Fibroblast of skin of right quadriceps (primary cell): ENCODE measurements at places on chromosomes 16 and 17.

- no peak for DNase-seq
These were observed 1161.5 kb downstream of the CDH11 start for GRCh38 chr16:63960321-63960720.

DNA sequence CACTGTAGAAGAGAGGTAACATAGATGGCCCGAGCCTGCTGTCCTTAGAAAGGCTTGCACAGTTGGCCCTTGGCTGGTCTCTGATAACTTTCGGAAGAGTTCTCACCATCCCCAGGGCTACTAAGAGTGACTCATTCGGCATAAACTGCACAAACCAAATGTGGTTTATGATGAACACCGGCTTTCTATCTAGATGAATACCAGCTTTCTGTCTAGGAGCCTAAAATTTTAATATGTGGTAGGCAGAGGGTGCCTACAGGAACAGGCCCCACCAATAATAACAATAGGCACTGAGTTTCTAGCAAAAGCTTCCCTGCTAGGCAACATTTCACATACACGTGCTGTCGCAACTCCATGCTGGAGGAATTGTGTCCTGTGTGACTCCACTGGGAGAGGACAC is 15.4 kb downstream of the CNOT1 start:
- DNase-seq = peak; percentile 19

- no peak for DNase-seq
These were observed 577 bp upstream of the TRIM72 start for GRCh38 chr16:31213342-31213741.

DNA sequence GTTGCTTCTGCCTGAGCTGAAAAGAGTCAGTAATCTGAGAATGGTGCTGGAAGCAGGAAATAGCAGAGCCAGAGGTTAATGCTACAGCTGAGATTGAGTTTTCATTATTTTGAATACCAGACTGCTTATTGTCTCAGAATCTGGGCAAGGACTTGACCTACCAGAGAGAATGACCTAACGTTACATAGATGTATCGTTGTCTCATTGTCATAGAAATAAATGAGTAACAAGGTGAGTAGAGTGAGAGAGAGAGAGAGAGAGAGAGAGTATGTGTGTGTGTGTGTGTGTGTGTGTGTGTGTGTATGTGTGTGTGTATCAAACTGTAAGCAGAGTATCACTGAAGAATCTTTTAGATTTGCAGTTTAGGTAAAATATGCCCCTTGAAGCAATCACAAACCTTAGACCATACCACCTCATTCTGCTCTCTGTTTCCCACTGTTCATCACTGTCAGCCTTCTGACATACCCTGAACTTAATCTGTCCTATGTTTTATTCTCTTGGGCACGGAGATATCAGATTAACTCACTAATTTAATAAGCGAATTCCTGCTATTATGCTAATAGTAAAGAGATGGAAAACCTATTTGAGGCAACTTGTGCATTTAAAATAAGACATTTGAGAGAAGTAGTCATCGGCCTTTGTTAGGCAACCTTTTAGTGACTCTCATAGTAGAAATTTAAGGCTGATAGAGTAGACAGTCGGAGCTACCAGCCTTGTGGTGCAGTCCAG is 87.8 kb downstream of the CYB561 start:
- peak; percentile 92 for DNase-seq

DNA sequence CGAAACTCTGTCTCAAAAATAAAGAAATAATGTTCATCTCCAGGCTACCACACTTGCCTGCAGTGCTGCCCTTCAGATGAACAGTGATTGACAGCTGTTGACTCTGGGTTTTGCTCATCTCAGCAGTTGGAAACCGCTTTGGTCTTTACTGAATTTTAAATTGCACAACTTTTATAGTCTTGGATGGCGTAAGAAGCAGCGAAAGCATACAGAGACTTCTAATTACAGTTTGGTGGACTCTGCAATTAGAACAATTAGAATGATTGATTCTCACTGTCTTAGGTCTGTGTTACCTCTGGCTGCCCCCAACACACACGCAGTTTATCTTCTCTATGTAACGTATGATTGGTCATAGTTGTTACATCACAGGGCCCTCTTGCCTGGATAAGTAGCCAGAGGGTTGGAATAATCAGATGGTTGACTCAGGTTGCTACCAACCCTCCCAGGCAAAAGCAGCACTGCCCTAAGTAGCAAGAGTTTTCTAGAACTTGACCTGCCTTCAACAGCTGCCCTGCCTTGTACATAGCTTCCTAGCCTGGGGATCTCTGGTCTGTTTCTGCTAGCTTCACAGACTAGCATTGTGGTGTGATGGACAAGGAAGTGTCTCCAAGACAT is 1.9 kb upstream of the NAT9 start:
- DNase-seq = no peak

DNA sequence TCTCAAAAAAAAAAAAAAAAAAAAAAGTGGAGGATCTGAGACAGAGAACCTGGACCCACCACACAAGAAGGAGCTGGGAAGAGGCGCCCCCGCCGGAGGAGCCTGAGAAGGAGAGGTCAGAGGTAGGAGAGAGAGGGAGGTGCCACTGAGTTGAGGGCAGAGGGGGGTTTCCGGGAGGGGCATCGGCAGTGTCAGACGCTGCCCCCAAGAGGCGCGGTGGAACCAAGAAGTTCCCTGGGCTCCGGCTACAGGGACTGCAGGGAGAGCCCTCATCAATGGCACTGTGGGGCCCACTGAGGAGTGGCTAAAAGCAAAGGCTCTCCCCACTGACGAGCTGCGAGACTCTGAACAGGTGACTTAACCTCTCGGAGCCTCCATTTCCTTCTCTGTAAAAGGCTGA is 4.2 kb downstream of the CCDC42 start:
- DNase-seq = no peak

- no peak for DNase-seq
These were observed 681 bp downstream of the USP43 start for GRCh38 chr17:9645851-9646545.

DNA sequence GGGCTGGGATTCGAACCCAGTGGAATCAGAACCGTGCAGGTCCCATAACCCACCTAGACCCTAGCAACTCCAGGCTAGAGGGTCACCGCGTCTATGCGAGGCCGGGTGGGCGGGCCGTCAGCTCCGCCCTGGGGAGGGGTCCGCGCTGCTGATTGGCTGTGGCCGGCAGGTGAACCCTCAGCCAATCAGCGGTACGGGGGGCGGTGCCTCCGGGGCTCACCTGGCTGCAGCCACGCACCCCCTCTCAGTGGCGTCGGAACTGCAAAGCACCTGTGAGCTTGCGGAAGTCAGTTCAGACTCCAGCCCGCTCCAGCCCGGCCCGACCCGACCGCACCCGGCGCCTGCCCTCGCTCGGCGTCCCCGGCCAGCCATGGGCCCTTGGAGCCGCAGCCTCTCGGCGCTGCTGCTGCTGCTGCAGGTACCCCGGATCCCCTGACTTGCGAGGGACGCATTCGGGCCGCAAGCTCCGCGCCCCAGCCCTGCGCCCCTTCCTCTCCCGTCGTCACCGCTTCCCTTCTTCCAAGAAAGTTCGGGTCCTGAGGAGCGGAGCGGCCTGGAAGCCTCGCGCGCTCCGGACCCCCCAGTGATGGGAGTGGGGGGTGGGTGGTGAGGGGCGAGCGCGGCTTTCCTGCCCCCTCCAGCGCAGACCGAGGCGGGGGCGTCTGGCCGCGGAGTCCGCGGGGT is at the start of gene CDH1:
Gene CDH1 (plus strand): TSS at position 247 of the 684 bp plus-strand sequence. CDS start 124 bp downstream, at position 371.
- no peak for DNase-seq

- DNase-seq = no peak
These were observed 17.4 kb upstream of the TCF25 start for GRCh38 chr16:89855986-89856385.

DNA sequence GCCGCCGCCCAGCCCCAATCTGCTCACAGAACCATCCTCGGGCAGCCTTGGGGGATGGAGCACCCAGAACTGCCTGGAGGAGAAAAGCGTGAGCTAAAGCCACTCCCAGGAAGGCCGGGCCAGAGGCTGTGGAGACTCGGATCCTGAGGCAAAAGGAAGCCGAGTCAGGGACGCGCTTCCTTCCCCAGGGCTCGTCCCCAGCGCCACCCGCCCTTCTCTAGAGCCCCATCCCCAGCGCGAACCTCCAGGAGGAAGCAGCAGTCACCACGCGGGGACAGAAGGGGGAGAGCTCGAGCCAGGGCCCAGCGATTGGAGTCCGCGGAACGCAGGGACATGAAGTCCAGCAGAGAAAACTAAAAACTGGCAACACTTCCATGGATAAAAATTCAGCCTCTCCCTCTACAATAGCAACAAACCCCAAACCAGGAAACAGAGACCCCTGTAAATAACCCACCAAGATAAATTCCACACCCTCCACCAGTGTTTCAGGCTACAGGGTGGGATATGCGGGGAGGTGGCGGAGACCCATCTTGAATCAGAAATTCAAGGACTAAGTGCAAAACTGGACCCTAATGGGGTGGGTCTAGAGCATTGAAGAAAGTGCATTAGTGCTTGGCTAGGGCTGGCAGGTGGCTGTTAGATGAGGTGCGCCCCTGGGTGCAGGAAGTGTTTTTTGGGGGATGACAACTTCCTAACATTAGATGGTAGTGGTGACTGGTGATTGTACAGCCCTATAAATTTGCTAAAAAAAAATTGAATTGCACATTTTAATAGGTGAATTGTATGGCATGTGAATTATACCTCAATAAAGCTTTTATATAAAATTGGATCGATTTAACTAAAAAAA is 116.1 kb upstream of the METRNL start:
- DNase-seq = peak; percentile 75
